ENCODE measurements at places on chromosomes 13 and 19.

GRCh38 chr13:31755803-31756212 lies 16.5 kb downstream of the RXFP2 start:
- peak; percentile 96 for DNase-seq

DNA sequence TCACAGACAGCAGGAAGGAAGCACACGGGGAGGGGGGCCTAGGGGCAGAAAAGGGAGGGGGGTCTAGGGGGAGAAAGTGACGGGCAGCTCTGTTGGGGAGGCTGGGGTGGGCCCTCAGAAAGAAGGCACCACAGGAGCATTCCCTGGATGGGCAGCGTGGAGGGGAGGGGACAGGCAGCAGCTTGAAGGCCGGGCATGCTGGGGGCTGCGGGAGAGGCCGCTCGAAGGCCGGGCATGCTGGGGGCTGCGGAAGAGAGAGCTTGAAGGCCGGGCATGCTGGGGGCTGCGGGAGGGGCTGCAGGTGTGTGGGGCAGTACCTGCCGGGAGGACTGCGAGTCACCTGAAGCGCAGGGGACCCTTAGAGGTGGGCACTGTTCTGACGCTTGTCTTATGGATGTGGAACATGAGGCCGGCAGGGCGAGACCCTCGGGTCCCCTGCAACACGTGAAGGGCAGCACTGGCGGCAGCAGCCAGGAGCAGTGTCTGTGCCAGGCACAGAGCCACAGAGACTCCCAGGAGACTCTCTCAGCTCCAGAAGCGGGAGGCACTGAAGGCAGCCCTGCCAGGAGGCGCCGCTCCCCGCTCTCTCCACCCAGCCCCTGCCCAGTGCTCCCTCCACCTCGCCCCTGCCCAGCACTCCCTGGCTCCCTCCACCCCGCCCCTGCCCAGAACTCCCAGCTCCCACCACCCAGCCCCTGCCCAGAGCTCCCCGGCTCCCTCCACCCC lies 13.3 kb downstream of the ZNF787 start:
- DNase-seq: no peak

GRCh38 chr19:18128044-18128443 lies 24.9 kb upstream of the PIK3R2 start:
- DNase-seq: peak; percentile 17

DNA sequence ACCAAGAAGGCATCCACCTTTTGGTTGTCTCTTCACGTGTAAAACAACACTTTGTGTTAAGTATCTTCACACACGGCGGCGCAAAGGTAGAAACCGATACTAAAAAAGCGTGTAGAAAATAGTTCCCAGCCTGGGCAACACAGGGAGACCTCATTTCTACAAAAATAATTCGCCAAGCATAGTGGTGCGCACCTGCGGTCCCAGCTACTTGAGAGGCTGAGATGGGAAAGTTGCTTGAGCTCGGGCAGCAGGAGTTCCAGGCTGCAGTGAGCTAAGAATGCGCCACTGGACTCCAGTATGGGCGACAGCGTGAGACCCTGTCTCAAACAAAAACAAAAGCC lies 573 bp upstream of the ERCC5 start:
- DNase-seq: no peak

Data from fibroblast of mammary gland (primary cell).